ENCODE measurements at places on chromosomes 5 and 9.

DNA sequence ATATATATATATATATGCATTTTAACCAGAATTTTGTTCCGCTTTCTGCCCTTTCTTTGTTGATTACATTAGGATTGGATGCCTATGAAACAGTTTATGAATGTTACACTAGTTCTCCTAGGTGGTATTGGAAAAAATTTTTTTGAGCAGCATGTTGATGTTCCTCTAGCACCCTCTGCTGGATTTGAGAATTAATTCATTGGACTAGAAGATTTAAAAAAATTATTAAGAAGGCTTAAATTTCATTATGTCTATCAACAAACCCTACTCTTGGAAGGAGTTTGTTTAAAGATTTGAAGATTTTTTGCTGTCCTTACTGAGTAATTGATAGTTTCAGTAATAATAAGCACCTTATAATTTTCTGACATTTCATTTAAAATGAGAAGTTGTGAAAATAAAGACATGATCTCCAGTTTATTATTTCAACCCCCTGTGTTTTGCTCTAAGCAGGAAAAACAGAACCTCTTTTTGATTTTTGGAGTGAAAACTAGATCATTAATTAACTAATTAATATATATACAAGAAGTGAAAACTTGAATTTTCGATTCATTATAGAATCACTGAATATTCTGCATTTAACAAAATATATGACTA is 89.6 kb downstream of the CCDC171 start:
- no peak for DNase-seq

- DNase-seq = no peak
Measured at GRCh38 chr5:120599576-120599975, 135.5 kb downstream of the PRR16 start.

DNA sequence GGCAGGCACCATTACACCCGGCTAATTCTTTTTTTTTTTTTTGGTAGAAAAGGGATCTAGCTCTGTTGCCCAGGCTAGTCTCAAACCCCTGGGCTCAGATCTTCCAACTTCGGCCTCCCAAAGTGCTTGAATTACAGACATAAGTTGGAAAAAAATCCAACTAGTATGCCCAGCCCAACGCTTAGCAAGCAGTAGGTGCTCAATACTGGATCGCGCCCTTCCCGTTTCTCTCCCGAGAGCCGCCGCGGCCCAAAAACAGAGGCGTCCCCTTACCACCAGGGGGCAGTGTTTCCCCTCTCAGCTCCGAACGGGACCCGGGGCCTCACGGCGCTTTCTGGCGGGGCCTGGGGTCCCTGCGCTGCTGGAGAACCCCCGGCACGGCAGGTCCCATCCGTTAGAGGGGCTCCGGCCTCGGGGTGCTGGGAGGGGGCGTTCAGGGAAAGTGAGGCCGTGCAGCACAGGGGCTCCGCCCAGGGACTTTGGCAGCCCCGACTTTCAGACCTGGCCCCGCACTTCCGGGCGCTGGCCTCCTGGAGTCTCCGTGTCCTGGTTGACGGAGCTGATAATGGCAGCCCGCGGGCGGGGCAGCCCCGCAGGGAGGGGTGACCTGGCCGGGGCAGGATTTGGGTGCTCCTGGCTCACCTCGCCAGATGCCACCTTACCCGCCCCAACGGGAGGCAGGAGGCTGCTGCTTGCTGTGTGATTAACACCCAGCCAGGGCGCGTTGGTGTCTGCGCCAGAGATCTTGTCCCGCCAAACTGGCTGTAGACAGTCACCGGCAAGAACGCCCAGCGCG is 15.2 kb downstream of the PTGES start:
- DNase-seq = peak; percentile 37

GRCh38 chr5:160516696-160517530 is 95.3 kb downstream of the PTTG1 start:
- no peak for DNase-seq

GRCh38 chr9:128062279-128062678 is 4.8 kb downstream of the NAIF1 start:
- DNase-seq = no peak

GRCh38 chr9:100222674-100223073 is 123.6 kb downstream of the INVS start:
- DNase-seq = no peak

DNA sequence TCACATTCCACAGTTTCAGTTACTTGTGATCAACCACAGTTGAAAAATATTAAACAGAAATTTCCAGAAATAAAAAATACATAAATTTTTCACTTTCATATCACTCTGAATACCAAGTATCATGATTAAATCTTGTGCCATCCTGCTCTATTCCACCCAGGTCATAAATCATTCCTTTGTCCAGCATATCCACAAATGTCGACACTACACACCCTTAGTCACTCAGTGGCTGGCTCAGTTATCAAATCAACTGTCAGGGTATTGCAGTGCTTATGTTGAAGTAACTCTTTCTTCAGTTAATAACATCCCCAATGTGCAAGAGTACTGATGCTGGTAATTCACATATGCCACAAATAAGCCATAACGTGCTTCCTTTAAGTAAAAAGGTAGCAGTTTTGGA is 115.7 kb downstream of the FBXL17 start:
- DNase-seq = no peak

DNA sequence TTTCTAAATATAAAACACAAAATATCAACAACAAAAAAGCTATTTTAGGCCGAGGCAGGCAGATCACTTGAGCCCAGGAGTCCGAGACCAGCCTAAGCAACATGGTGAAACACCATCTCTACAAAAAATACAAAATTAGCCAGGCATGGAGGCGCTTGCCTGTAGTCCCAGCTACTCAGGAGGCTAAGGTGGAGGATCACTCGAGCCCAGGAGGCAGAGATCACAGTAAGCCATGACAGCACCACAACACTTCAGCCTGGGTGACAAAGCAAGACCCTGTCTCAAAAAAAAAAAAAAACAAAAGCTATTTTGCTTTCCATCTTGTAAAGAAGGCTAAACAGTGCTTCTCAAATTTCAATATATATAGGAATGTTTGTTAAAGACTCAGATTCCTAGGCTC is 11.3 kb downstream of the C5orf15 start:
- no peak for DNase-seq

DNA sequence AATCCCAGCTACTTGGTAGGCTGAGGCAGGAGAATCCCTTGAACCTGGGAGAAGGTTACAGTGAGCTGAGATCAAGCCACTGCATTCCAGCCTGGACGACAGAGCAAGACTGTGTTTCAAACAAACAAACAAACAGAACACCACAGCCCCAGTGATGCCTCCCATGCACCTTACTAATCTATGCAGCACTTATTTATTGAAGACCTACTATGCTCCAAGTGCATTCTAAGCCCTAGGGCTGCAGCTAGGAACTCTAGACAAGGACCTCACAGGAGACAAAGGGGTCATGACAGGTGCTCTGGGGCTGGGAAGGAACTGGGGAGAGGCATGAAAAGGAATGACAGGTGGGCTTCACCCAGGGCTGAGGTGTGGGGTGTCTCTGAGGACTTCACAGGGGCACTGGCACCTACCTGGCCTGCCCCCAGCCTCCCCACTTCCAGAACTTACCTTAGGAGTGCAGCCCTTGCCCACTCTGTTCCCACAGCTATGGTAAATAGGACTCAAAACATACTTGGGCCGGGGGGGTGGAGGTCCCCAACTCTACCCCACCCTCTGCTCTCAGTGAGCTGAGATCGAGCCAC is 69.4 kb downstream of the C9orf50 start:
- DNase-seq = no peak

DNA sequence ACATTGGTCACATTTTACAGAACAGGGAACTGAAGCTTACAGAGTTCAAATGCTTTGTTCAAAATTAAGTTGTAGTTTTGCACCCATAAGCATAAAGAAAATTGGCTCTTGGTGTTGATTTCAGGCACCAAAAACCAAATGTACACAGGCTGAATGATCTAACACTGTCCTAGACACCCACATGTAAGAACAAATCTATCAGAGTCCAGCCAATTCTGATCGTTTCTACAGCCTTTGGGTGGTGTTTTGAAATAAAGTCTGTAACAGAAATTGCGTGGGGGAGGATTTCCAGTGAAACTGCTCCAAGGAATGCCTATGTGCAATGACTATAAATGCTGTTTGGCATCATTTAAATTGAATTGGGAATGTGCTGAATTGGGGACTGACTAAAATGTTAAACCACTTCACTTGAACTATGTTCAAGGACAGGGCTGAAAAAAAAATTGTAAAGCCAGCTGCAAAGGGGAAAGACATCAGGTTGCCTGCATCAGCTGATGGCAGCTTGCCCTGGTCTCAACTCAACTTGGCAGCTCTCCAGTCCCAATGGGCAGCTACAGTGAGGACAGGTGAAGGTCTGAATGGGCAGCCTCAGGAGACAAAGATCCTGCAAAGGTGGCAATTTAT is 92.2 kb upstream of the TRPC7 start:
- peak; percentile 9 for DNase-seq

- no peak for DNase-seq
Measured at GRCh38 chr5:69492391-69492922, at the start of gene OCLN. Gene OCLN (plus strand): TSS chr5:69492790. CDS start chr5:69504245, 11,455 bp downstream.

DNA sequence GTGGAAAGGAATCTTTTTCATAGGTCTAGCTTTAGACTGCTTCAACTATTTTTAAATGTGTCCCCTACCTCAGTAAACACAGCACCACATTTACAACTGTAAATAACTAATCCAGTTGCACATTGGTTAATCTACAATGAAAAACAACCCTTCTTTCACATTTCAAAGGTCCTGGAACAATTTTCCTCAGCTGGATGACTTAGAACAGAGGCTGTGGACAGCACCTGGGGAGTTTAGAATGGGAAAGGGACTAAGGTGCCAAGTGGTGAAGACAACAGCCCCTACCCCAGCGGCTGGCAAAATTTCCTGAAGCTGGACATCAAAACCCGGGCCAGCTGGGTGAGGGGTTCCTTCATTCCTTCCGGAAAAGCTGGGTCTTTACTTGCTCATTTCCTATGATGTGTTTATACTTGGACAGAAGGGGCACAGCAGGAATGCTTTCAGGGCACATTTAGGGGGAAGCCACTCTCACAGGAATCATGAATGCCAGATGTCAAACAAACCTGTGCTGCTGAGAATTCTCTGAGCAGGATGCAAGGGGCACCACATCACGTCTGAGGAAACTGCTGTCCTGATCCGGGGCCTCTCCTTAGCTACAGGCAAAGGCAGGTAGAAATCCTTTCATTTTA is 158.3 kb downstream of the NR2F1-AS1 start:
- DNase-seq = no peak

- DNase-seq = no peak
Measured at GRCh38 chr5:111598996-111599395, 86.7 kb upstream of the STARD4 start.

DNA sequence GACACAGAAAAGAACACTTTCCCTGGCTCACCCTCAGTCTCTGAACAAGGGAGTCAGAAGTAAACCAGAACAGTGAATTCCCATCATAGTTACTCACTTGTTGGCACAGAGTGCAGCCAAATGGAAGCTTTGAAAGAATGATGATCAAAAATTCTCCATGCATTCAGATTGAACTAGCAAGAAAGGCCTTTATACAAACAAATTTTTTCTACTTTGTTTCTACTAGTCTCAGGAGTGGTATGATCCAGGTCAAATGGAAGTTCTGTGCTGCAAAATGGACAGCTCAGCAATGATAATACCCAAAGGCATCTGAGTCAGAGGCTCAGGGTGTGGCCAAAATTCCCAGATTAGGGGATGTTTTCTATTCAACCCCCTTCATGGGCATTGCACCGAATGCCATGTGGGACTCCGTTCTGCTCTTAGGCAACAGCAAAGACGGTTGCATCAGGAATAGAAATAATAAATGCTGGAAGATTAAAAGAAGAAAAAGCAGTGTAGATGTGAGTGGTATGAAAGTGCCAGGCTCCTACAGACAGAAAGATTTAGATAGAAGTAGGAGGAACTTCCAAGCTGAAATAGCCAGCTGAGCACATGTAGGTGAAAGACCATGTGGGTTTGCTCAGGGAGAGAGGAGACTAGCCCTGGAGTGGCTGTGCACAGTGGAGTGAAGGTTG is 24.0 kb upstream of the ASPN start:
- DNase-seq = no peak

GRCh38 chr9:34802916-34803315 is 93.0 kb upstream of the CCL21 start:
- DNase-seq = no peak

DNA sequence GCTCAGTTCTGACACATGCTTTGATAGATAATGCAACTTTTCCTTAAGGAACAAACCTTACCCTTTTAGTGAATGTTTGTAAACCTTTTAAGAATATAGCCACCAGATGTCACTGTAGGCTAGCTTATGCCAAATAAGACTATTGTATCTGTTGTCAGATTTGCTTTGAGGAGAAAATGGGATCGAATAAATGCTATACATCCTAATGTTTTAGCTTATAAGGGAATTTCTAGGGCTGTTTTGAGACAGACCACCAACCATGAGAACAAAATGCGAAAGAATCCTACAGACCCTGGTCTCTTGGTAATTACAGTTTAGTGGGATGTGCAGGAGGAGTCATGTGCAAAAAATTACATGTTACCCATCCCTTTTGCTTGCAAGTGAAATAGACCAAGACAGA is 127.6 kb upstream of the NMUR2 start:
- DNase-seq = no peak

- no peak for DNase-seq
Measured at GRCh38 chr5:23012842-23013241, 159.7 kb upstream of the CDH12 start.

- no peak for DNase-seq
Measured at GRCh38 chr9:15867988-15868387, 315.1 kb downstream of the CCDC171 start.

GRCh38 chr5:120516805-120517204 is 52.7 kb downstream of the PRR16 start:
- no peak for DNase-seq

DNA sequence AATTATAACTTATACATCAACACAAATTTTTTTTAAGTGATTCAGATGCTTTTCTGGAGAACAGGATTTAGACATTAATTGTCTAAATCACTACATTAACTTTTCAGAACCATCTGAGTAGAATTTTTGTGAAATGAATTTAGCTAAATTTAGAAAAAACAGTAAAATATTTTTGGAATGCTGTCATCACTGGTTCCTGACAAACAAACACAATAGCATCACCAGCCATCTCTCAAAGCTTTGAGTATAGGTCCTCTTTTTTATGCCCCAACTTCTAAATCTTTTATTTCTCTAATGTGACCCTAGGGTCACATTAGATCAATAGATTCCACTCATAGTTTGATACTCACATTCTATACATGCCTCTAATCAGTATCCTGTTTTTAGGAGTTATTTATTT is 104.6 kb downstream of the PRR16 start:
- no peak for DNase-seq

DNA sequence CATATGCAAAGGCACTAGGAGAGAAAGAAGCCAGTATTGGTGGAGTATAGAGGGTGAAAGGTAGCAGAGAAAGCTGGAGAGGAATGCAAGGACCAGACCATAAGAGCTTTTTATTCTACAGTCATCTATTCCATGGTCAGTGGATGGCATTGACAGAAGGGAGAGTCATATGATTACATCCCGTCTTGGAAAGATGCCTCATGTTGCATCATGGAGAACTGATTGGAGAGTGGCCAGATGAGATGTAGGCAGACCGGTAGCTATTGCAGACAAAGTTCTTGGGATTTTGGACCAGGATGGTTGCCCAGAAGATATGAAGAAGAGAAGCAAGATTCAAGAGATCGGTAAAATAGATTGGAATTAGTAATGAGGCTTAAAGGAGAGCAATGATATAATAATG is 260.7 kb downstream of the CHSY3 start:
- DNase-seq = no peak

- no peak for DNase-seq
Measured at GRCh38 chr5:178338750-178339144, 106.1 kb upstream of the PHYKPL start.

All from caudate nucleus (tissue), 63 donors.